ENCODE measurements at places on chromosomes 3 and 15.

GRCh38 chr3:4864503-4864902 lies 114.7 kb upstream of the BHLHE40 start:
- no peak for DNase-seq

GRCh38 chr3:110419096-110419495 lies 652.5 kb upstream of the NECTIN3 start:
- no peak for DNase-seq

GRCh38 chr3:123920383-123920782 lies 36.3 kb upstream of the MYLK start:
- no peak for DNase-seq

DNA sequence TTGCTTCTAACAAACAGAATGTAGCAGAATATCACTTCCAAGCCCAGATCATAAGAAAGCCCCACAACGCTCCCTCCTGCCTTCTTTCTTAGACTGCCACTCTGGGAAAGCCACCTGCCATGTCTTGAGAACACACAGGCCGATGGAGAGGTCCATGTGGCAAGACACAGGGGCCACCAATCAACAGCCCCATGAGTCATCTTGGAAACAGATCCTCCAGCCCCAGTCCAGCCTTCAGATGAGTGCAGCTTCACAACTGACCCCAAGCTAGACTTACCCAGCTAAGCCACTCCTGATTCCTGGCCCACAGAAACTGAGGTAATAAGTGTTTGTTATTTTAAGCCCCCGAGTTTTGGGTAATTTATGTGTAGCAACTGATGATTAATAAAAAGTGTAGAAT lies 39.7 kb downstream of the PTH1R start:
- no peak for DNase-seq
